H9 (cell line): ENCODE measurements at places on chromosomes 5 and 9.
A peak's percentile ranks its signal among the peaks of the same experiment; 100 is the strongest.

- no peak for DNase-seq
Observed at GRCh38 chr5:158309088-158309807, 450.3 kb upstream of the CLINT1 start.

DNA sequence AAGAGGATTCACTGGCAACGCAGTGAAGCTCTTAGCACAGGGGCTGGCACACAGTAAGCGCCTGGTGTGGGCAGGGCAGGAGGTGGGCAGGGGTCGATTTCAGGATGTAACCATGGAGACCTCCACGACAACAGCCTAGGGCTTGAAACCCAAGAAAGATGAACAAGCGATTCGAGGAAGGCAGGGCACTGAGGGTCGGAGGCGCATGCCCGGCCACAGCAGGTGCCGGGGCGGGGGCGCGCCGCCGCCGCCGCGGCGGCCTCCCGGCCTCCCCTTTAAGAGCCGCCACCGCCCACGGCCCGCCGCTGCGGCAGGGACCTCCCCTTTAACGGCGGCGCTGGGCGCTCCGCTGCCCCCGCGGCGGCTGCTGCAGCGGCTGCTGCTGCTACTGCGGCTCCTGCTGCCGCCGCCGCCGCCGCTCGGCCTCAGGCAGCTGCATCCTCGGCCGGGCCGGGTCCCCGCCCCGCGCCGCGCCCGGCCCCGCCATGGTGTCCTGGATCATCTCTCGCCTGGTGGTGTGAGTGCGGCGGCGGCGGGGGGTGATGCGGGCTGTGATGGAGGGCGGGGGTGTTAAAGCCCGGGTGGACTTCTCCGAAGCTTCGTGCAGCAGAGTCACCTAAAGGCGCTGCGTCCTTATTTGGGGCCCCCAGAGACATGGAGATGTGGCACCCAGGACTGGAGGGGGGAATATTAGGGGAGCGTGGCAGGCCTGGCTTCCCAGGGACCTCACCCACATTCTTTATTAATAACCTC is at the start of gene REEP2:
Gene REEP2 (plus strand): TSS at position 334 of the 753 bp plus-strand sequence. CDS start 152 bp downstream, at position 486.
- DNase-seq: peak; percentile 78

- no peak for DNase-seq
Observed at GRCh38 chr5:98433673-98434072, 339.8 kb upstream of the RGMB start.

DNA sequence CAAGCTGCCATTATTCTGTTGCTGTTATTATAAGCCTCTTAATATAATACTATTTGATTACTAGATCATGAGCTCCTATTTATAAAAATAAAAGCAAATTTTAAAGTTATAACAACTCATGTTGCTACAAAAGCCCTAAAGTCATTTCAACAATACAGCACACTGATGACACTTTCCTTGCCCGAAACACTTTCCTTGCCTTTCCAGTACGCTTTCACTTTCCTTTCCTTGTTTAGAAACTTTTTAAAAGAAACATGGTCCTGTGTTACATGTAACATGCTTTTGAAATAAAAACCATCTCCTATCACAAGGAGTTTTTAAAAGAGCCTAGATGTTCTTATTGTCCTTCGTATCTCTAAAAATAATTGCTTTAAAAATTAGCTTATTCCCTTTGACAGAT is 688.4 kb downstream of the PTPRD start:
- no peak for DNase-seq

DNA sequence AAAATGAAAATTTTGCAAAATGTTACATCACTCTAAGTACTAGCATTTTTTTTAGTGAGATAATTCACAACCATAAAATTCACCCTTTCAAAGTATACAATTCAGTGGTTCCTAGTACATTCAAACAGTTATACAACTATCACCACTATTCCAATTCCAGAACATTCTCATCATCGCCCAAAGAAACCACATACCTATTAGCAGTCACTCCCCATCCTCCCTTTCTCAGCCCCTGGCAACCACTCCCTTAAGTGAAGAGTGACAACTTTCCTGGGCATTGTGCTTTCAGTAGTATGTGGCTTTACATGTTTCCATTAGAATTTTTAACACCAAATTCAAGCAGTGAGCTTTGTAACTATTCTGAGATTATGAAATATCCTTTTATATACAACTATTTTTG is 81.4 kb downstream of the RASEF start:
- DNase-seq: no peak
